Activated naive CD4-positive, alpha-beta T cell (primary cell): ENCODE measurements at places on chromosomes 3 and 15.

DNA sequence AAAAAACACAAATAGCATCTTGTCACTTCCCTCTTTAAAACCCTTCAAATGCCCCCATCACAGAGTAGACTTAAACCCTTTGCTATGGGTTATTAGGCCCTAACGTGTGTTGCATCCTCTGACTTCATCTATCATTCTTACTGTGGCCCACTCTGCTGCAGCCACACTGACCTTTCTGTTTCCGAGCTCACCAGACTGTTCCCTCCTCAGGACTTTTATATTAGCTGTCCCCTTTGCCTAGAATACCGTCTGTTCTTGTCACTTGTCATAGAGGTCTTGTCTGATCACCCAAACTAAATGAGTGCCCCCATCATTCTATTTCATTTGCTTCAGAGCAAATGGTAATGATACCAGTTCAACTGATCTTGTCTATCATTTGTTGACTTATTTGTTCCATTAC is 877 bp upstream of the FEM1B start:
- no peak for DNase-seq

DNA sequence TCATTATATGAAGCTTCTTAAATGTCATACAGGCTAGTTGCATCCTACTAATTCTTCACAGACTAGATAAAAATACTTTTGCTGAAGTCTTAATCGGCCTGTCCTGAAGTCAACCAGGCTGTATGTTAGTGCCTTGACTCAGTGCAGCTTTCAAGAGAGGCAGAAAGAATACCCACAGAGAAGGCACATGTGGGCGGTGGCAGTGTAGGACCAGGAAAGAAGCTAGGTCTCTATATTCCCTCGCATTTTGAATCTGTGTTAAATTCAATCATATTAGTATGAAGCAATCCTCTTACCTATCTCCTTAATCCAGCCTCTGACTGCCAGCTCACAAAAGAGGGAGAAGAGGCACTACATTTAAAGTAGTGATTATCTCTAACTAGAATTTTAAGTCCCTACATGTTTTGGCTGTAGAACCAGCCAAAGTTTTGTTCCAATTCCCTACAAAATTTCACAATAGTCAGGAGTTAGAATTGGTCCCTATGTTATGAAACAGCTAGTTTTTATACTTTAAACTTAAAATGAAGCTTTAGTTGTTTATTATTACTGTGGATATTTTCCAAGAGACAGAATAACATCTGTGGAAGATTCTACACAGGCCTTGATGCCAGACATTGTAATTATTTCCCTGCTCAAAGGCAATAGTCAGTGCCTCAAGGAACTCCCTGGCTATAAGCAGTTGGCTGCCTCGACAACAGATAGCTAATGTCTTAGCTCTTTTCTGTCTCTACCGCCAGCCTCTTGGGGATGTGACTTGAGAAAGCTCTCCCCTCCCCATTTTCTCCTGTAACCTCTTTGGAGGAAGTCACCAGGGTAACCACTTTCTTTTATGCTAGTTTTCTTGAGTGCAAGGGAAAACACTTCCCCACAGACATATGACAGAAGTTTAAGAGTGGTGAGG is 31.9 kb downstream of the CRTC3 start:
- no peak for DNase-seq

DNA sequence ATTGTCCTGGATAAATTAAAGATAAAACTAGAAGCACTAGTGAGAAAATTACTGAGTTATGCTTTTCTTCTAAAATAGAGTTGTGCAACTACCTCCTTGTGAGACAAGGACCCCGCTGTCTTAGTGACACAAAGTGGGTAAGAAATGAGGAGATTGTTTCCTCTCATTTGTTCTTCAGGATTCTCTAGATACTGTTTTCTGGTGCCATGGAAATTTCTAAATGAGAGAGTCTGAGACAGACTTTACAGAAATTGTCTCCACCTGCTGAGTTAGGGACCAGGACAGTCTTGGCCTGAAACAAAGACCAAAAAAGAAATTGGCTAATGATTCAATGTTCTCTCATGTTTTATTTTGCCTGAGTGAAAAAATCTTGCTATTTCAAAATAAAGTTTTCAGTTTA is 427.5 kb downstream of the TUSC7 start:
- DNase-seq: no peak

- no peak for DNase-seq
Measured at GRCh38 chr3:187823746-187824145, 78.5 kb upstream of the BCL6 start.
